G401 (cell line): ENCODE measurements at places on chromosomes 13 and 19.

- DNase-seq, result no peak
Measured at GRCh38 chr19:9171393-9171991, 7.3 kb upstream of the OR7D2 start.

- DNase-seq, result no peak
Measured at GRCh38 chr13:114079601-114080536, 52.6 kb downstream of the RASA3 start.

- DNase-seq, result no peak
Measured at GRCh38 chr19:35623327-35624010, 5.4 kb upstream of the RBM42 start.

GRCh38 chr13:65035302-65035701, 2194.8 kb downstream of the PCDH9 start:
- DNase-seq, result no peak
